Cerebellar cortex (tissue), 1 donor: ENCODE measurements at places on chromosomes 1 and 21.

DNA sequence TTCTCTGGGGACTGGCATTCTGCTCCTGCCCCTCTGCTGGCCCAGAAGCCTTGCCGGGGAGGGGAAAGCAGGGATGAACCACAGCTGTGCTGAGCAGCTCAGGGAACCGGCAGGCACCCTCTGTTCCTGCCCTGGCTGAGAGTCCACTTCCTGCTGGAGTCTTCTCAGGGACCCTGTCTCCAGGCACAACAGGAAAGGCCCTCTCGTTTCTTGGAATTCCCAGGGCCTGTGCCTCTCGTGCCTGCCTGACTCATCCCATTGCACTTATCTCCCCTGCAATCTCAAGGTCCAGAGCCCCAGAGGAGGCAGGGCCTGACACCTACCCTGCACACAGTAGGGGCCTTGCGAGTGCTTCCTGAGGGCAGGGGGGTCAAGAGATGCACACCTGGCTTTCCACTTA is 1.1 kb upstream of the EDN2 start:
- DNase-seq: no peak

DNA sequence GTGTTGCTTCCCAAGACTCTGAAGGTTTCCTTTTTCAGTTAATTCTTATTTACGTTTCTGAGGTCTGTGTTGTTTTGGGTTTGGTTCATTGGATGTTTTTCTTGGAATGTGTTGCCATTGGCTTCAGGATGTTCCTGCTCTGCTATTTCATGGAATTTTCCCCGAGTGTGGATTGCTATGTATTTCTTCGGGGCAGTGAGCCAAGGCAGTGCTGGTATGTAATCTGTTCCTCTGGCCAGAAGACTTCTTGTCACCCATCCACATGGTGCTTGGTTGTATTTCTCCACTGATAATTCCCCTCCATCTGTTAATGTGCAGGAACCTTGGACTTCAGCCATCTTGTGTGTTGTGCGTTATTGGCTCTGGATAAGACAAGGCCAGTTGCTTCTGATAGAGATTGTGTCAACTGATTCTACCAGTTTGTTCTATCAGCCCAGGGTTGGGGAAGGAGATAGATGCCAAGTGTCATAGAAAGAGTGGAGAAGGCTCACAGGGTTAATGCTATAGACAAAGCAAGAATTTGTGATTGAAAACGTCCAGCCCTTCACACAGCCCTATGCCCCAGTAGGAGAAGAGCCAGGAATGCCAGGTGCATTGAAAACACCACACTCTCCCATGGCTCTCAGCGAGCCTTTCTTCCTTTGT is 505.2 kb downstream of the PLPP3 start:
- DNase-seq: peak; percentile 99

GRCh38 chr21:41460578-41461527 is 34.8 kb downstream of the MX1 start:
- peak; percentile 17 for DNase-seq

- no peak for DNase-seq
These were observed 292.2 kb downstream of the NTNG1 start for GRCh38 chr1:107433068-107433467.

- DNase-seq: peak; percentile 74
These were observed at the start of gene FOXD2 for GRCh38 chr1:47437447-47438164. FOXD2 (plus strand) TSS chr1:47438044; CDS start chr1:47438136, 92 bp downstream.

GRCh38 chr1:106278716-106279115 is 777.8 kb upstream of the PRMT6 start:
- no peak for DNase-seq

DNA sequence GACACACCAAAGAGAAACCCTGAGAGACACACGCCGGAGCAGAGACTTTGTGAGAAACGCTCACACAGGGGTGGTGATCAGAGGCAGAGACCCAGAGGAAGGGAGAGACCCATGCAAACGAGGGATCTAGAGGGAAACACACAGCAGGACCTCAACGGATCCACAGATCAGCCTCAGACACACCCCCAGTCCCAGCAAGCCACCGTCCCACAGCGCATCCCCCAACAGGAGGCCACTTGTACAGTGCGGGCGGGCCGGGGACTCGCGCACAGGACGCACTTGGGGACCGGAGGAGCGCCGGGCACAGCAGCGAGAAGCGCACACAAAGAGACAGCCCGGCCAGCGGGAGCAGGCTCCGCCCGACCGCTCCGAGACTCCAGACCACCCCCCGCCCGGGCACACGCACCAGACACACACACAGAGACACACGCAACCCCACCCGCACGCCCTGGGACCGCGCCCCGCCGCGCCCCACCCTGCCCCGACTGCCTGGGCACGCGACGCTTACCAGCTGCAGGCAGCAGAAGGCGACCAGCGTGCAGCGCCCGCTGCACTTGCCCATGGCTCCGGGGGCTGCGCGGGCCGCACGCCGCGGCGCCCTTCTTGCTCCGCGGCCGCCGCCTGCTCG is 587 bp downstream of the NKAIN1 start:
- peak; percentile 57 for DNase-seq

DNA sequence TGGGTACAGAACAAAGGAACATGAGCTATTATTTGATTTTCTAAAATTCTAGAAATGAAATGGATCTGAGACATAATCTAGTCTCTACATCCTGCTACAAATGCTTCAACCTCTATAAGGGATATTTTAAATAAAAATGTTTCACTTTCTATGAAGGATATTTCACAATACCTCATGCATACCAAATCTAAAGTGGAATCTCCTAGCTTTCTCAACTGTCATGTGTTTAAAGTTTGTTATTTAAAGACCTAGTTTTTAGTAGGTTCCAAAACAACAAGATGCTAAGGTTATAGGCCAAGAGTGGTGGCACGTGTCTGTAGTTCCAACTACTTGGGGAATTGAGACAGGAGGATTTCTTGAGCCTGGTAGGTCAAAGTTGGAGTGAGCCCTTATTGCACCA is 47.6 kb downstream of the KDM5B start:
- DNase-seq: no peak

GRCh38 chr1:193066606-193067005 is 7.2 kb downstream of the RO60 start:
- no peak for DNase-seq

DNA sequence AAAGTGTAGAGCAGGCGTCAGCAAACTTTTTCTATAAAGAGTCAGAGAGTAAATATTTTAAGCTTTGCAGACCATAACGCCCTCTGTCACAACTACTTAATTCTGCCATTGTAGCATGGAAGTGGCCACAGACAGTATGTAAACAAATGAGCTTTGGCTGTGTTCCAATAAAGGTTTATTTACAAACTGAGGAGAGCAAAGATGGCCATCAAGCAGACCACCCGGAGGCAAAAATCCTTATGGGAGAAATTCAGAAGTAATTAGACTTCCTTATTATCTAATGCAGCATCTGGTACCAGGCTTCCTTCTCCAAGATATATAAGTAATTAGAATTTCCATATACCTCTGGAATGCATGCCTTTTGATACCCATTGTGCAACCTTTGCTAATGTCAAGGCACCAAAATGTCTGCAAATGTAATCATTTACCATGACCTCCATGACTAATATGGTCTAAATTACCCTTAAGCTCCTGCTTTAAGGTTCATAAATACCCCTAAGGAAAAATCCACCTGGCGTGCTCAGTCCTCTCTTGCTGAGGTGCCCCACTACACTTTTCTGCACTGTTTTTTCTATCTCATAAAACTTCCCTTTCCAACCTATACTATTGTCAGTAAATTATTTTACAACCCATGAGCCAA is 377.8 kb downstream of the MATN1 start:
- no peak for DNase-seq

- no peak for DNase-seq
These were observed 52.6 kb downstream of the CD34 start for GRCh38 chr1:207858281-207858680.

DNA sequence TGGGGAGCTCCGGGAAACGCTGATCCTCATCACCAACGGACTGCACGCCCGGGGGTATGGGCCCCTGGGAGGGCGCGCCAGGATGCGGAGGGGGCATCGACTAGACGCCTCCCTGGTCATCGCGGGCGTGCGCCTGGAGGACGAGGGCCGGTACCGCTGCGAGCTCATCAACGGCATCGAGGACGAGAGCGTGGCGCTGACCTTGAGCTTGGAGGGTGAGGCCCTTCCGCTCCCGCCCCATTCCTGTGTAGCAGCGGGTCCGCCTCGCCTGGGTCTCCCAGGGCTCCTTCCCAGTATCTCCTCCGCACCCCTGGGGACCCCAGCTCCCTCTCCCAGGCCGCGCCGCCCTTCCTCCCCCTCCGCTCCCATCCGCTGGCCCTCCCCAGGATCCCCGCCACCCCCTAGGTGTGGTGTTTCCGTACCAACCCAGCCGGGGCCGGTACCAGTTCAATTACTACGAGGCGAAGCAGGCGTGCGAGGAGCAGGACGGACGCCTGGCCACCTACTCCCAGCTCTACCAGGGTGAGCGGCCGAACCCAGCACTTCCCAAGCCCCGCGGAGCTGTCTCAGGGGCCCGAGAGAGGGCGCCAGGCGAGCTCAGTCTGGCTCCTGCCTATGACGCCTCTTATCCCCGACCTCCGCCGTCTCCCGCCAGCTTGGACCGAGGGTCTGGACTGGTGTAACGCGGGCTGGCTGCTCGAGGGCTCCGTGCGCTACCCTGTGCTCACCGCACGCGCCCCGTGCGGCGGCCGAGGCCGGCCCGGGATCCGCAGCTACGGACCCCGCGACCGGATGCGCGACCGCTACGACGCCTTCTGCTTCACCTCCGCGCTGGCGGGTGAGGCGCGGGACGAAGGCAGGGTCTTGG is 5.0 kb downstream of the HAPLN2 start:
- peak; percentile 68 for DNase-seq

DNA sequence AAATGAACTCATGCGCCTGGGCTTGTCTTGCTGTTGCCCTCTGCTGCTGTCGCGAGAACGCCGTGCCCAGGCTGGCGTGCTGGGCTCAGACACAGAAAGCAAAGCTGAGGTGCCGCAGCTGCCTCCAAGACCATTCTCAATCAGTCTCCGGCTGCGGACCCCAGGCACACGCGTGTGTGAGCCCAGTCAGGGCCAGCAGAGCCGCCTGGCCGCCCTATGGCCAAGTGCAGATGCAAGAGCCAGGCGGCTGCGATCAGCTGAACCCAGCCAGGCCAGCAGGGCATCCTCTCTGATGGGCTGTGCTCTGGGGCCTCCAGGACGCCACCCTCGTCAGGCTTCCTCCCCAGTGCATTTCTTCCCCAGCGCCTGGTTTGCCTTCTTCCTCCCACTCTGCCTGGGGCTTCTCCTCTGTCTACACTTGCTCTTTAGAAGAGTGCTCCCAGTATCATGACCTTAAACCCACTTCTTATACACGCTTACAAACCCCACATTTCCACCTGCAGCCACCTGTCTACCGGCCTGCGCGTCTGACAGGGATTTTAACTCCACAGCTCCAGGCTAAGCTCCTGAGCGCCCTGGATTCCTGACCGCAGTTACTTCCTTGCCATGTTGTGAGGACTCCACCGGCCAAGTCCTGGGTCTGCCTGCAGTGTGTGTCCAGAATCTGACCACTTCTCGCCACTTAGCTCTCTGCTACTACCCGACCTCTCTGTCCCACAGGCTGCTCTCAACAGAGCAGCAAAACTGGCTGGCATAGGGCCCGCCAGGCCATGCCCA is 21.7 kb upstream of the LRRC47 start:
- no peak for DNase-seq

DNA sequence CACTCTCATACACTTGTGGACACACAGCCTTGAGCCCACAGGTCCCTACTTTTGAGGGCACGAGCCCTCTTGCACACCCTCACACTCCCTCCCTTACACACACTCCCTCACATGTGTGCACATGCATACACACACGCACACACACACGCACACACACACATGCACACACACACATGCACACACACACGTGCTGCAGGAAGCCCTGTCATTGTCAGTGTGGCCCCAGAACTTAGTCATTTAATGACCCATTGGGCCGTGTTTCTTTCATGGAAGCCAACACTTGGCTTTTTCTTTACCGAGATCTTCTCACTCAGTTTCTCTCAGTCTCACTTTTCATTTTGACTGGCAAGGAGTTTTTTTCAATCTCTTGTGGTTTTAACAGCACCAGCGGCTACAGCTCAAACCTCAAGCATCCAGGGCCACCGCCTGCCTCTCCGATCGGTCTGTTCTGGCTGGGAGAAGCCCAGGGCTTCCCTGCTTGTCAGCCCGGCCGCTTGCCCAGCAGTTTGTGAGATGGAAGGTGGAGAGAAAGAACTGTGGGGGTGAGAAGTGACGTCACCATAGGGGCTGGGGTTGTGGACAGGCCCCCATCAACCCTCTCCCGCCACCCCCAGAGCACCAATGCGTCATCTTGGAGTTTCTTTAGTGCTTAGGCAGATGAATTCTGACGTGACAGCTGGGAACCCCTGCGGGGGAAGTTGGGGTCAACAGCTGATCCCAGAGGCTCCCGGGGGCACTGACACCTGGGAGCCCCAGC is 15.8 kb upstream of the TNFRSF8 start:
- DNase-seq: no peak

DNA sequence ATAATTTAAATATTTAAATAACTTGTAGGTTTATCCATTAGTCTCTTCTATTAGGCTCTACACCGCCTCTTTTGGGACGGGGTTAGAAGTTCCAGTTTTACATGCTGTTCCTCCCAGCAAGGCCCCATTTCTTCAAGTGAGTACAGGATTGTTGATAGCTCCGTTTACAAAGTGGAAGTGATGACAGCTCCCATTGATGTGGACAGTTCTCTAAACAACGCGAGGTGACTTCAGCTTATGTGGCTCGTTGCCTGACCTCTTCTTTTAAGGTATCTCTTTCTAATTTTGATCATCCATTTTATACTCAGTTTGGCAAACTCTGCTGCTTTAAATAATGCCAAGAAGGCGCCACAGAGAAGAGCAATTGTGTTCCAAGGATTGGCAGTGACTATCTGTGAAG is 49.7 kb downstream of the PACC1 start:
- no peak for DNase-seq

GRCh38 chr1:150550222-150551050 is 1.2 kb downstream of the ADAMTSL4 start:
- DNase-seq: no peak
